Posterior vena cava (tissue), 2 donors: ENCODE measurements at places on chromosomes 6 and 20. TPM values are rescaled to one million over a fixed set of nuclear protein-coding genes. Genes with fewer than 3 reads are reported as not detected.

Gene ZNF451
- total RNA-seq: 50.5 TPM

Gene UNC5CL
- 0.42 TPM for total RNA-seq

Gene DYNLT2
- total RNA-seq: 1.1 TPM

GRCh38 chr6:135008072-135008940, 46.3 kb downstream of the HBS1L start:
- no peak for DNase-seq

GRCh38 chr6:27837625-27838057, 74.6 kb downstream of the OR2B2 start:
- DNase-seq: no peak

GRCh38 chr6:159988983-159989454, 20.1 kb downstream of the IGF2R start:
- DNase-seq: no peak

DNA sequence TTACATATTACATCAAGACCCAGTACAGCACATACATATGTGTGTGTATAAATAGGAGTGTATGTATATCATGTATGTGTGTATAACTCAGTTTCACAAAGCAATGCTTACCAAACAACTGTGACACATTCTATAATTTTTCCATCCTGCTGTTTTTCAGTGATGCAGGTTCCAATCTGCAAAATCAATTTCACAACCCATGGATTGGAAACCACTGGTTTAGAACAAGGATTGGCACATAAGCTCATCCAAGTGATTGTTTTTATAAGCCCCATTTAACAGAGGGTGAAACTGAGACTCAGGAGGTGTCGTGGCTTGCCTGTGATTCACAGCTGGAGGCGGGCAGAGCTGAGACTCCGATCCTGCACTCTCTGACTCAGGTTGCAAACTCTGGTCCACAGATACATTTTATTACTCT, 158.2 kb downstream of the ZMYND8 start:
- DNase-seq: no peak

DNA sequence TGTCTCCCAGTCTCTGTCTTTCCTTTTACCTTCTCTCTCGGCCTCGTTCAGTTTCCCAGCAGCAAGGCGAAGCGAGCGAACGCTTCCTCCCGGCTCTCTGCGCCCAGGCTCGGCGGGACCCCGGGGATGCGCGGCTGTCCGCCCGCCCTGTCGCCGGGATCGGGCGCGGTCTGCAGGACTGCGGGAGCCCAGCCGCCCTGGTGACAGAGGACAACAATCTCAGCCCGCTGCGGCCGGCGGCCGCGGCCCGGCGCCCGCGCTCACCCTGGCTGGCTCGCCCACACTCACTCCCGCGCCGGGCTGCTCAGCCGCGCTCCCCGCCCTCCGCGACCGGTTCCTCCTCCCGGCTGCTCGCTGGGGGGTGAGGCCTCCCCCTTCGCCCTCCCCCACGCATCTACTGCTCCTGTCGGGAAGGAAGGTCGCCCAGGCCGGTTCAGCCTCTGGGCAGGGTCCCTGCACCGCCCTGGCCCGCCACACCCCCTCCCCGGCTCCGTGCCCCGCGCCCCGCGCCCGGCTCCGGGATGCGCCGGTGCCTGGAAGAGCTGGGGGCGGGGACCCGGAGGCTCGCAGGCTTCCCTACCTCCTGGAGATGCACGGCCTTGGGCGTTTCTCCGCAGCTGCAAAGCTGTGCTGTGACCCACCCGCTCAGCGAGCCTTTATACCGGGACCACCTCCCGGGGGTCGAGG, 410 bp downstream of the SYNE1 start:
- peak; percentile 83 for DNase-seq

DNA sequence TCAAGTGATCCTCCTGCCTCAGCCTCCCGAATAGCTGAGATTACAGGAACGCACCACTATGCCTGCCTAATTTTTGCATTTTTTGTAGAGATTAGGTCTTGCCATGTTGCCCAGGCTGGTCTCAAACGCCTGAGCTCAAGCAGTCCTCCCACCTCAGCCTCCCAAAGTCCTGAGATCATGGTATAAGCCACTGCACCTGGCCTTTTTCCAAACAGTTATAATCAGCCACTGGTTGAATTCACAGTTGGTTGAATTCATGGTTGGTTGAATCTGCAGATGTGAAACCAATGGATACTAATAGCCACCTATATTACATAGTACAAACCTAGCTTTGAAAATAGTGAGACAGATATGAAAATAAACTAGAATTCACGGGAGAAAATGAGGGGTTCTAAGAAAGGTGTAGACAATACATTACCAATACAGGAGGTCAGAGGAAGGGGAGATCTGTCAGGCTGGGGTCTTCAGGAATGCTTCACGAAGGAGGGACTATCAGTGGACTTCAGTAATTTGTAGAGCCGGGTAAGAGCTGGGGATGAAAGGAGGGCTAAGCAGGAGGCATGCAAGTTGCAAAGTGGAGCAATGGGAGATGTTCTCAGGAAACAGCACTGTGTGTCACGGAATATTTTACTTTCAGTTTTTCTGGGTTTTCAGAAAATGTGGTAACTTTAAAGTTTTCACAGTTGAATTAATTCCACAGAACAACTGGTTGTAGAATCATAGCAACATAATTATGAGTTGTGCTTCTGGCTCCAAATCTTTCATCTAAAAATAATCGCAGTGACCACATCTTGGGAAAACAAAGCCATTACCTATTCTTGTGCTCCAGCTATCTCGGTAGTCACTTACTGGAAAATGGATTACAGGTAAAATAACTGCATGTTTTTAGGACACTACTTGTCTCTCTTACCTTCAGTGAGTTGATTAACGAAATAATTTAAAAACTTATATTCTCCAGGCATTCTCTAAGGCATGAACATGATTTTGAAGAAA, 12.9 kb upstream of the CEP85L start:
- DNase-seq: no peak

DNA sequence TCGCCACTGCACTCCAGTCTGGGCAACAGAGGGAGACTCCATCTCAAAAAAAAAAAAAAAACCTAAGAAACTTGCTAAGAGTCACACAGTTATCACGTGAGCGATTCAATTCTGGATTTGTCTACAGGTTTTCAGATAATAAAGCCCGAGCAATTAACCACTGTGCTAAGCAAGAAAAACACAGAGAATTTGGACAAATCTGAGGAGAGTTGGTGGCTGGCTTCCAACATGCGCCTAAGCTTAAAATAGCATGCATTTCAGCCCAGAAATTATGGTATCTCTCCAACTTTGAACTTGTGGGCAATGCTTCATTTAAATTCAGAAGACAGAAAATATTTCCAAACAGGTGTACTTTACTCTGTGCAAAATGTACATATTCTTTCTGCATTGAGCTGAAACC, 232.9 kb downstream of the TSHZ2 start:
- no peak for DNase-seq

DNA sequence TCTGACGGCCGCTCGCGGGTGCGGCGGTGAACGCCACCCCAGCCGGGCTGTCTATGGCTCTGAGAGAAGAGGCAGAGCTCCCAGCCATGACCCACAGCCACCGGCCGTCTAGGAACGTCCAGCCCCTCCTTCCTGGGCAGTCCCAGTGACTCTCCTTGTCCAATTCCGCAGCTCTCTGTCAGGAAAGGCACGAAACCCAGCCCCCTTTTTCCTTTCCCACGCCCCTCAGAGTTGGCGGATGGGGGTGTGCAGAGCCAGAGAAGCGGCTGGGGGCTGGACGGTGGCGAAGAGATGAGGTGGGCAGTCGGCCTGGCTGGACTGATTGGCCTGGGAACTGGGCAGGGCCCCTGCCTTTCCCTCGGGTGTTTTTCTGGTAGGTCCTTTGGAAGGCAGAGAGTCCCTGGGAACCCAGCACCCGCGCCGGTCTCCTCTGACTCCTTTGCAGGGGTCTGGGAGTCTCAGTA, 1.5 kb downstream of the EBF4 start:
- DNase-seq: no peak

- no peak for DNase-seq
These were observed 3.1 kb downstream of the NOX3 start for GRCh38 chr6:155452576-155452975.

- DNase-seq: no peak
These were observed 709 bp downstream of the PPP1R16B start for GRCh38 chr20:38805958-38806854.
